ENCODE measurements at places on chromosomes 2 and 18.

DNA sequence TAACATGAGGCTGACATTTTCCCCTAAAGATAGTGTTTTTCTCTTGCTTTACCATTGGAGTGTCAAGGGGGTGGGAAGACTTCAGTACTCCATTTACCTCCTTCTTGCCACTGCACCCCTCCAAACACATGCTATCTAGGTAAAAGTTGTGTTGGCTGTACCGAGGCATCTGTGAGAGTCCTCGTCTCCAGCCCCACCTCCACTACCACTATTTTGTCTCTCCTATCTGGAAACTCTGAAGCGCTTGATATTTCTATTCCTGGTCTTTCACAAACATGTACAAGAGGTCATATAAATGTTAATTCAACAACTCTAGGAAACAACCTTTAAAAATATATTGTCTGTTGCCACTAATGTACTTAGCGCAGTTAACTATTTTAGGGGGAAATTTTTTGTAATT lies 132.6 kb downstream of the PKP4 start:
- DNase-seq: no peak

DNA sequence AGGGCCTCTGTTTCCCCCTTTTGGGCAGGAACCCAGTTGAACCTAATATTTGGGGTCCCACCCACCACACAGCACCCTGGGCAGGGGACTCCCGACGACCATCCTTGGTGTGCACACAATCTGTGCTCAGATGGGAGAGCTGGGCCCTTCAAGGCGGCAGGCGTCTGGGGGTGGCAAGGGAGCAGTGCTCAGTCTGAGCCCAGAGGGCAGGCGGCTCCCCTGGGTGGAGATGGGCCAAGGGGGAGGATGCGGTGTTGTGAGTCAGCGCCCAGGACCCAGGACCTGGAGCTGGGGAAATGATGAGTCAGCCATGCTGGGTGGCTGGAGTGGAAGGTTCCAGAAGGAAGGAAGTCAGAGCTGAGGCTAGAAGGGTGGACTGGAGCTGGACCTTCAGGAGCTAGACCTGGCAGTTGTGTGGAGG lies 3.8 kb downstream of the PROM2 start:
- no peak for DNase-seq

- no peak for DNase-seq
Observed at GRCh38 chr2:240728827-240729226, 37.2 kb downstream of the AQP12A start.

GRCh38 chr2:237885111-237885930 lies 25.9 kb downstream of the RAMP1 start:
- no peak for DNase-seq

GRCh38 chr2:64186699-64187605 lies 42.7 kb upstream of the PELI1 start:
- no peak for DNase-seq

GRCh38 chr2:17223211-17223610 lies 295.0 kb downstream of the RAD51AP2 start:
- no peak for DNase-seq

DNA sequence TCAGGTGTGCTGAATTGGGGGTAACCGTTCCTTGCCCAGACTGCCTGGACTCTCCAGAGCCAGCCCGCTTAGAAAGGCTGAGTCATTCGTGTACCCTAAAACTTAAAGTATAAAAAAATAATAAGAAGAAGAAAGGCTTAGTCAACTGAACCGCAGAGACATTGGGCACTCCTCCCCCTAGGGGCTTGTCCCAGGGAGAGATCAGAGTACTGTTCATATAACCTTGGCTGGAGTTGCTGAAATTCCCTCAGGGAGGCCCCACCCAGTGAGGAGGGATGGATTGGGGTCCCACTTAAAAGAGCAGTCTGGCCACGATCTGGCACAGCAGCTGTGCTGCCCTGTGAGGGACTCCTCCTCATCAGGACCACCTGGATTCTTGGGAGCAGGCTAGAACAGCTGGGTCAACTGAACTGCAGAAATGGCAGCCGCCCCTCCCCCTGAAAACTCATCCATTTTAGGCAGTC lies 37.2 kb downstream of the ANKRD12 start:
- no peak for DNase-seq

DNA sequence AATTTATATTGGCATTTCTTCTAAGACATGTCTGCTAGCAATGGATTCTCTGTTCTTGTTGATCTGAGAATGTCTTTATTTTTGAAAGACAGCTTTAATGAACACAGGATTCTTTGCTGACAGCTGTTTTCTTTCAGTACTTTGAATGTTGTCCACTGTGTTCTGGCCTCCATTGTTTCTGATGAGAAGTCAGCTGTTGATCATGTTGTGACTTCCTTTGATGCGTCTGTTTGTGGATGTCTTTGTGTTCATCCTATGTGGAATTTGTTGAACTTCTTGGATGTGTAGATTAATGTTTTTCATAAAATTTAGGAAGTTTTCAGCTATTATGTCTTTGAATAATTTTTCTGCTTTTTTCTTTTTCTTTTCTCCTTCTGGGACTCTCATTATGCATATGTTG lies 39.8 kb upstream of the KCNF1 start:
- no peak for DNase-seq
